ENCODE measurements at places on chromosomes 4 and X.

DNA sequence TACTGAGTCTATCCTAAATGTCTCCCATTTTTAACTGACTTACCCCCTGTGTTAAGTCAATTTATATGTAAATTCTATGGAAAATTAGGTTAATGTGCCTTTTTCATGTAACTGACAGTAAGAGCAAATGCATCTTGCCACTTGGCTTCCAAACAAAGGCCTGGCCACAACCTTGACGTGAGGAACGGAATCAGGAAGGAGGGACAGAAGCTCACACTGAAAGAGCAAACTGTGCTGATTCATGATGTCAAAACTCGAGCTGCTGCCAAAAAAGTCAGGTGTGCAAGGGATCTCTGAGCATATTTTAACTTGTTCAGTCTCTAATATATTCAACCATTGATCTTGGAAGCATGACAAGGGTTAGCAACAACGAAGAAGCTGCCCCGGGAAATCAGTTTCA lies 35.8 kb downstream of the GPM6A start:
- DNase-seq = no peak

GRCh38 chrX:38882894-38883626 lies 81.8 kb downstream of the MID1IP1 start:
- DNase-seq = peak; percentile 83

DNA sequence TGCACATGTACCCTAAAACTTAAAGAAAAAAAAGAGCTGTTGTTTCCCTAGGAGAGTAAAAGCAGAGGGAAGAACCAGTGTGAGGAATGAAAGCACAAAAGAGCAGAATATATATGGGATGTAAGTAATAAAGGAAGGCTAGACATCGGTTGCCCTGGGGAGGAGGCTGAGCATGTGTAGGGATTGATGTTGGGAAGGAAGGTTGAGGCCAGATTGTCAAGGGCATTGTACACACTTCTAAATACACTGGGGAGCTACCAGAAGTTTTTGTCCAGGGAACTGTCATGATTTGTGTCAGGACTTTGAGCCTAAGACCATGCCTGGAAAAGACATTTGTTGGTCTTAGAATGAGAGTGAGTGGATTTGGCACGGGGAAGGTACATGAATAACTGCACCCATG lies 467.1 kb downstream of the GPAT3 start:
- no peak for DNase-seq

DNA sequence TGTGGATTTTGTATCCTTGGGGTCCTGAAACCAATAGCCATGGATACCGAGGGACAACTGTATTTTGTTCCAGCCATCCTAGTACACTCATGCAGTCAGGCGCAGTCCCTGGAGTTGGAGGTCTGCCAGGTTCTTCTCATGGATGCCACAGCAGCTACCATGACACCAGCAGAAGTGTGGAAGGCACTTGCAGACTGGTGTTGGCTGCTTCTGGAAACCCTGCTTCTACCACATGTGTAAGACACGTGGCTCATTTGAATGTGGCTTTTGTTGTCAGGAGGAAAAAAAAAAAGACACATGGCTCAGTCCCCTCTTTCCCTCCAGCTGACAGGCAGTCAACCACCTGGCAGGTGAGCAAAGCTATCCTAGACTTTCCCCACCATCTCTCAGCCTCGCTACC lies 19.4 kb downstream of the DRD5 start:
- DNase-seq = peak; percentile 2

Data from AG10803 (cell line).